Kidney tubule cell (primary cell): ENCODE measurements at places on chromosomes 1 and 21.

DNA sequence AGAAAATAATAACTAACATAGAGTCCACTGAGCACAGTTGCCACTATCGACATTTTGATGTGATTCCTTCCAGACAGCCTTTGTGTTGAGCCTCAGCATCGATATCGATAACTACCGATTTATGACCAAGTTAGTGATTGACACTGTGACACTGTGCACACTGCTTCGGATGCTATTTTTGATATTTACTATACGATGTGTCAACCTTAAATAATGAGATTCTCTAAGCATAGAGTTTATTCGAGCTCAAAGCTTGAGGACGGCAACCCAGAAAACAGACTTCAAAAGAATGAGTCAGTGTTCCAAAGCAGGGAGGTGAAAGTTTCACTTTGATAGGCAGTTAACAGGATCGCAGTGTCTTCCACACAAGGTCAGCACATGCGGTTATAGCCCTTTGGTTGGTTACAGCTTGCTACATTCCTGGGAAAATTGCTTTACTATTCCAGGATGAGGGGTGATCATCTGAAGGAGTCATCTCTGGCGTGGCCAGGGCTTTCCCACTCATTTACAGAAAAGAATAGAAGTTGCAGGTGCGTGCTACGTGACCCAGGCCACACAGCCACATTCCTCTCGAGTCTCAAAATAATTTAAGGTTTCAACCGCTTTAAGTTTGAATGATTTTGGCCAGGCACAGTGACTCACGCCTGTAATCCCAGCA, 53.6 kb upstream of the EFHD2 start:
- peak; percentile 84 for DNase-seq

GRCh38 chr21:43894206-43894577, 29.2 kb downstream of the AGPAT3 start:
- no peak for DNase-seq

DNA sequence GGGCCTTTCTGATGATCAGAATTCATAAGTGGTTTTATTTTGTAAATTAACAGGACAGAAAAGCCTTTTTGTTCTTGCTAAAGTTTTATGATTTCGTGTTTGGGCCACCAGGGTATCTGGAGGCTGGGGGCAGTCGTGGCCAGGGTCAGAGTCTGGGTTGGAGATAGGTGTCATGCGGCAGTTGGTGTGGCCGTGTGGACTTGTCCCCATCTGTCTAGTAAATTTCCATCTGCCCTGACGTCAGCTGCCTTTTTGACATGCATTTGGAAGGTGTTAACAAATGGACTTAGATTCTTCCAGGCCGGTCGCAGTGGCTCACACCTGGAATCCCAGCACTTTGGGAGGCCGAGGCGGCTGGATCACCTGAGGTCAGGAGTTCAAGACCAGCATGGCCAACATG, 56.8 kb downstream of the SKI start:
- no peak for DNase-seq

- DNase-seq, result no peak
These were observed 102.6 kb upstream of the GRIK1 start for GRCh38 chr21:30042443-30042842.

DNA sequence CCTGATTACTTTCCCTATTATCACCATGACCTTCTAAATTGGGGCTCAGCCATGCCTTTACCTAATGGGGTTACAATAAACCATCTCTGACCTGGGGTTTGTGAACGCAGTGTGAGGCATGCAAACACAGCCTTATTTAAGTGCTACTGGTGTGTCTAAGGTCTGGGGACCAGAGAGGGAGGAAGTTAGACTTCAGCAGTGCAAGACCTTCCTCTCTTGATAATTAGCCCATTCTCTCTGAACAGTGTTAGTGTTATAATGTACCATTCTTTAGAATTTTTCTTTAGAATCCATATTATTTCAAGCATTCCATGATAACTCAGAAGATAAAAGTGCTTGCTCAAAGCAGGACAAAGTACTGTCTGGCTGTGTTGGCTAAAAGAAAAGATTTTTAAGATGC, 10.5 kb upstream of the LRRC8D start:
- DNase-seq, result no peak

GRCh38 chr21:27557356-27557755, 590.5 kb upstream of the ADAMTS5 start:
- DNase-seq, result no peak

GRCh38 chr1:59375321-59376220, 78.7 kb downstream of the FGGY start:
- DNase-seq, result peak; percentile 97

GRCh38 chr1:240768979-240769378, 157.0 kb upstream of the GREM2 start:
- no peak for DNase-seq

DNA sequence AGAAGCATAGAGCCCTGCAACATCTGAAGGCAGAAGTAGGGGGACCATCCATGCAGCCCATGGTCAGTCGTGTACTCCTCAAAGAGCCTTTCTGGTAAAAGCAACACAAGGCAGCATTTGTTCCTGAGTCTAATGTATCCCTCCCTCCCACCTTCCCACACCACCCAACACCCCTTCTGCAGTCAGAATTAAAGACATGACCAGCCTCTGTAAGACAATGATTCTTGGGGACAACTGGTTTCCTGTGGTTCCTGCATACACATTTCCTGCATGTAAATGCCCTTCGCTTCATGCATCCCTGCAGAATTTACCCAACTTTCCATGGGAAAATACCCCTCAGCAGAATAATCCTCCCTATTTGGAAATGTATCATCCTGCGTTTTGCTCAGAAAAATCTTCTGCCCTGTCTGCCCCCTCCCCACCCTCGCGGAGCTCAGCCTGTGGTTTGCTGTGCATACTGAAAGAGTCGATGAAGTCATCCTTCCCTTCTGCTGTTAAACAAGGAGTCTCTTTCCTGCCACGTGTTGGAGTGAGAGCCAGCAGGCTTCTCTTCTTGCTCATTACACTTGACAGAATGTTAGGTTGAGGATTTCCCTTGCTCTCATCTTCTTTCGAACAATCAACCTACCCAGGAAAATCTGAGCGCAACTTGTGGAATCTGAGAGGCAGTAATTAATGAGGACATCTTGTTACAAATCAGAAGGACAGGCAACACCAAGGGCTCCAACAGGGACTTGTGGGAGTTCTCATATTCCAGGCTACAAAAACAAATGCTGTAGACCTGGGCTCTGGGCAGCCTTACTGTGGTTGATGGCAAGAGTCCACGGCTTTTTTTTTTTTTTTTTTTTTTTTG, 4.7 kb downstream of the TNN start:
- peak; percentile 68 for DNase-seq

GRCh38 chr1:38834937-38835827, 24.4 kb downstream of the RRAGC start:
- peak; percentile 83 for DNase-seq

DNA sequence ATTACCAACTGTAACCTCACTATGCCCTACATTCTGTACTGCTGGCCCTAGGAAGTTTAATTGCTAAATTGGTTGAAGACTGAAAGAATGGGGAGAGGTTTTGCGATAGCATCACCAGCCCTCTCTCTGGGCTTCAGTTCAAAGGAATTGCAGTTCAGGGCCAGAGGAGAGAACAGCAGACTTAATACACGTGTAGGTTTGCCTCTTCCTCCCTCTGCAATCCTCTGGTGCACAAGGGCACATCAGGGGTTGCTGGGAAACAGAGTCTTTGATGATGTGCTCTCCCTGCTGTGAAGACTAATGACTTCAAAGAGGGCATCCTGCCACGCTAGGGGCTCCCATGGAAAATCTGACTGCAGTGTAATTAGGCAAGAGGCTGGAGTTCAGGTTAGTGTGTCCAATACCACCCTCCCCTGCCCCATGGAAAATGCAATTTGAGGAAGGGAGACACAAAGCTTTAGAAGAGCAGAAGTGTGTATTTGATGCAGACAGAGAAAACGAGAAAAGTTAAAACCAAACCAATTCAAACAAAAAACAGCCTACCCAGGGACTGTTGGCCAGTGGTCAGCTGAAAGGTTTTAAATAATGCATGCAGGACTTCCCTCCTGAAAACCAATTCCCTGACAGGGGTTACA, 167.9 kb downstream of the ASTN1 start:
- no peak for DNase-seq

DNA sequence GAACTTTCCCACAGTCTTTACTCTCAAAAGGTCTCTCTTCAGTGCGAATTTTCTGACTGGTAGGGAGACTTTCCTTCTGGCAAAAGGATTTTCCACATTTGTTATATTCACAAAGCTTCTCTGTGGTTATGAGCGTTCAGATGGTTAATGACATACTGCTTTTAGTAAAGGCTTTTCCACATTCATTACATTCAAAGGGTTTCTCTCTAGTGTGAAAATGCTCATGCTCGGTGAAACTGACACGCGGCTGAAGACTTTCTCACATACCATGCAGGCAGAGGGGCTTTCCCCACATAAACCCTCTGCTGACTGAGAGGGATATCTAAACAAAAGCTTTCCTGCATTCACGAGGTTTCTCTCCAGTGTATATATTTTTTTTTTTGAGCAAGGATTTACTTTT, 9.9 kb upstream of the KLF18 start:
- DNase-seq, result no peak

- no peak for DNase-seq
These were observed 30.5 kb downstream of the LRRC3 start for GRCh38 chr21:44485796-44486195.

DNA sequence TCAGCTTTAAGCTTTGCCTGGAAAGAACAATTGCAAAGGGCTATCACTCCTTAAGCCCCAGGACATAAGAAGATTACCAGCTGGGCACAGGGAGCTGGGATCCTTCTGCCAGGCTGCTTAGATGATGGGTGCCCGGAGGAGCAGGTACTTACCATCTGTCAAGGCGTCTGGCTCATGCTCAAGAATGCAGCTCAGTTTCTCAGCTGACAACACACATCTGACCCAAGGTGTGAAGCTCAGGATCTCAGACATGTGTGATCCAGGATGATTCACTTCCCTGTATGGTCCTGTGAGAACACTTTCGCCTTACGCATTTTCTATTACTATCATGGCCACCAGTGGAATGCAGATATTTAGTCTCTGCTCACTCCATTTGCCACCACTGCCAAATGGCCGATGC, 14.7 kb upstream of the DISC1 start:
- no peak for DNase-seq

DNA sequence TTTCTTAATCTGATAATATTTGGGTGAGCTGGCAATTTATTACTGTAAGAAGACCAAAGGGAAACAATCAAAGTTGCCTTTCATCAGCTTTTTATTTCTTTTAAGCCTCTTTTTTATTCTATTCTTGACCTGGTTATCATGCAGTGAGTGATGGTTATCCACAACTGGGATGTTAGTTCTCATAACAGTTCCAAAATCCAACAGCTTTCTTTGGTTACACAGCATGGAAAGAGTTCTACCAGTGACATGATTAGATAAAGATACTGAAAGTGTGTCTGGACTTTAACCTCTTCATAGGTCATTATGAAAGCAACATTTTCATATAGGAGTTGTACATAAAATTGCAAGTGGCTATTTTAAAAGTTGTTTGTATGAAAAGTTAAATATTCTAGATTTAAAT, 163.0 kb downstream of the SYT2 start:
- no peak for DNase-seq

- DNase-seq, result no peak
These were observed 158.4 kb downstream of the CASZ1 start for GRCh38 chr1:10637834-10638558.

GRCh38 chr1:12173631-12174121, 6.9 kb downstream of the TNFRSF1B start:
- no peak for DNase-seq

- DNase-seq, result no peak
These were observed 329.1 kb downstream of the LRRIQ3 start for GRCh38 chr1:73868810-73869336.

GRCh38 chr1:231075020-231075419, 35.0 kb upstream of the FAM89A start:
- no peak for DNase-seq

- no peak for DNase-seq
These were observed 4.5 kb downstream of the RAB7B start for GRCh38 chr1:205998457-205999241.

DNA sequence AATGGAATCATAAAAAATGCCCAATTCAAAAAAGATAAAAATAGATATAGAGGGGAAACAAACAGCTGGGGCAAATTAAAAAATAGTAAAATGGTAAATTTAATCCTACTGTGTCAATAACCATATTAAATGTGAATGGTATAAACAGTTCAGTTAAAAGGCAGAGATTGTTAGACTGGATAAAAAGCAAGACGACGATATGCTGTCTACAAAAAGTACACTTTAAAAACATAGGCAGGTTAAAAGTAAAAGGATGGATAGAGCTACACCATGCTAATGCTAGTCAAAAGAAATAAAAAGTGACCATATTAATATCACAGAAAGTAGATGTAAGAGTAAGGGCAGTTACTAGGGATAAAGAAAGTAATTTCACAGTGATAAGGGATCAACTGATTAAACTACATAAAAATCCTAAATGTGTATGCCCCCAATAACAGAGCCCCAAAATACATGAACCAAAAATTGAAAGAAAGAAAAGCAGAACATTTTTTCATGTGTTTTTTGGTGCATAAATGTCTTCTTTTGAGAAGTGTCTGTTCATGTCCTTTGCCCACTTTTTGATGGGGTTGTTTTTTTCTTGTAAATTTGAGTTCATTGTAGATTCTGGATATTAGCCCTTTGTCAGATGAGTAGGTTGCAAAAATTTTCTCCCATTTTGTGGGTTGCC, 27.4 kb downstream of the MORN1 start:
- DNase-seq, result no peak

GRCh38 chr1:25563330-25564215, 20.2 kb downstream of the LDLRAP1 start:
- no peak for DNase-seq

DNA sequence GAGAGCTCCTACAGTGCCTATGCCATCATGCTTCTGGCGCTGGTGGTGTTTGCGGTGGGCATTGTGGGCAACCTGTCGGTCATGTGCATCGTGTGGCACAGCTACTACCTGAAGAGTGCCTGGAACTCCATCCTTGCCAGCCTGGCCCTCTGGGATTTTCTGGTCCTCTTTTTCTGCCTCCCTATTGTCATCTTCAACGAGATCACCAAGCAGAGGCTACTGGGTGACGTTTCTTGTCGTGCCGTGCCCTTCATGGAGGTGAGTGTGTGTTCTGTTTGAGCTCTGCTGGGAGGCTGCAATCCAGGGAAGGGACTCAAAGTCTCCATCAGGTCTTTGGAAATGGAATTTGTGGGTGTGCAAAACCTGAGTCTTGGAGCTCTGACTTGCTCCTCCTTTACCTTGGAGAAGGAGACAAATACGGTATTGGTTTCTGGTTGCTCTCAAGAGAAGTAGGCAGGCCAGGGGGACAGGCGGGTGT, 658 bp downstream of the GPR37L1 start:
- no peak for DNase-seq

DNA sequence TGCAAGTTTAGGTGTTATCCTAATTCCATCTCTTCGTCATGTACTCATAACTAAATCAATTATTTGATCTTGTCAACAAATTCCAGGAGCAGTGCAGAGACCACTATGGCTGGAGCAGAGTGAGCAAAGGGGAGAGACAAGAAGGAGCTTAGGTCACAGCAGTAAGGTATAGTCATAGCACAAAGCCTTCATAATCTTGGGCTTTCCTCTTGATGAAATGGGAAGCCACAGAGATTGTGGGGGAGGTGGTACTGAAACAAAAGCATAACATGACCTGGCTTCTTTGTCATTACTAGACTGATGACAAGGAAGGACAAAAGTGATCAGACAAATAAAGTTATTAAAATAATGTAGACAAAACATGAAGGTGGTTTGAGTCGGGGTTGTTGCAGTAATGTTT, 60.1 kb upstream of the PTGS2 start:
- DNase-seq, result no peak

- no peak for DNase-seq
These were observed 24.2 kb downstream of the TRABD2B start for GRCh38 chr1:47972864-47973432.

GRCh38 chr1:45974541-45975269, 157.7 kb downstream of the PIK3R3 start:
- peak; percentile 82 for DNase-seq

GRCh38 chr1:171113382-171113781, 22.7 kb downstream of the FMO3 start:
- DNase-seq, result no peak
